ENCODE measurements at places on chromosomes 3 and 15.

DNA sequence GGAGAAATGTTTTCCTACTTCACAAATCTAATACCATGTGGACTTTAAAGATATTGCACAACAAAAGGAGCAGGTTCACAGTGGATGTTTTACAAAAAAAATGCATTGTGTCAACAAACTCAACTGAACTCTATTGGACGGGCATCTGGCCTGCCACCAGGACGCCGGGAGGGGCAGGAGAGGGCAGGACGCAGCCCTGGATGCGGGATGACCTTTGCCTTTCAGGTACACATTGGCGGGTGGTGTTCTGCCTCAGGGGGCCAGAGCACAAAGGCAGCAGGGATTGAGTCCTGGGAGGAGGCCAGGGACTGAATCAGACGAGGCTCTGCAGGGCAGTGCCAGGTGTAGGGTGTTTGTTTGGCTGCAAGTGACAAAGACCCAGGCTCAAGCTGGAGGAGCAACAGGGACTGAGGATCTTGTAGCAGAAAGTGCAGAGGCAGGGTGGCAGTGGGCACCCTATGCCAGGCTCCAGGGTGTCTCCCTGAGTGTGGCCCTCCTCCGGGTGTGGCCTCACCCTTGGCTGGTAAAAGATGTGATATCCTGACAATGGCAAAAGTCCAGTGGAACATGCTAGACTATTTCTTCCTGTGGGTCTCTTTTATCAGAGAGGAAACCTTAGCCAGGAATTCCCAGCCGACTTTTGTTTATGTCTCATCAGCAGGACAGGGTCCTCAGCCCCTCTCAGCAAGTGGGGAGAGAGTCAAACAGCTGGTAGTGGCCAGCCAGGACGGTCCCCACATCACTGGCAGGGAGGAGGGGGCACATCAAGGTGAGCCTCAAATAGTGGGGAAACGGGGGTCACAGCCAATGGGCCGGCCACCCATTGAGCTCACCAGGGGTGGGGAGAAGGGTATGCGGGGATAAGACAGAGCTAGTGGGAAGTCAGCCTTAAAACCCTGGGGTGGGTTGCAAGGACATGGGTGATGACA, 29.7 kb upstream of the KLF13 start:
- no peak for DNase-seq

DNA sequence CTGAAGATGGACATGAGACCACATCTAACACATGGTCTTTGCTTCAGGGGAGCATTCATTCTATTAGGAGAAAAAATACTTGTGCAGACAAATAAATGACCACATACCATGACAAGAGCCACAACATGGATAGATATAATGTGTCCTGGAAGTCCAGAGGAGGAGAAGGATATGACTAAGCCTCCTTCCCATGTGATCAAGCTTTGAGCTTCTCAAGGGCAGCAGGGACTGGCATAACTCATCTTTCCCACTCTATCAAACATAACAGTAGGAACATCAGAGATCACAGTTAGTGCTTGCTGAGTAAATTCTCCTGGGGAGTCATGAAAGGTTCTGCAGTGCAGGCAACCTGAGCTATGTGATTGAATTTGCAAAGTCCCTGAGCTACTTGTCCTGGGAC, 86.0 kb upstream of the LPP start:
- peak; percentile 65 for DNase-seq

GRCh38 chr3:135324301-135324700, 529.2 kb downstream of the EPHB1 start:
- no peak for DNase-seq

DNA sequence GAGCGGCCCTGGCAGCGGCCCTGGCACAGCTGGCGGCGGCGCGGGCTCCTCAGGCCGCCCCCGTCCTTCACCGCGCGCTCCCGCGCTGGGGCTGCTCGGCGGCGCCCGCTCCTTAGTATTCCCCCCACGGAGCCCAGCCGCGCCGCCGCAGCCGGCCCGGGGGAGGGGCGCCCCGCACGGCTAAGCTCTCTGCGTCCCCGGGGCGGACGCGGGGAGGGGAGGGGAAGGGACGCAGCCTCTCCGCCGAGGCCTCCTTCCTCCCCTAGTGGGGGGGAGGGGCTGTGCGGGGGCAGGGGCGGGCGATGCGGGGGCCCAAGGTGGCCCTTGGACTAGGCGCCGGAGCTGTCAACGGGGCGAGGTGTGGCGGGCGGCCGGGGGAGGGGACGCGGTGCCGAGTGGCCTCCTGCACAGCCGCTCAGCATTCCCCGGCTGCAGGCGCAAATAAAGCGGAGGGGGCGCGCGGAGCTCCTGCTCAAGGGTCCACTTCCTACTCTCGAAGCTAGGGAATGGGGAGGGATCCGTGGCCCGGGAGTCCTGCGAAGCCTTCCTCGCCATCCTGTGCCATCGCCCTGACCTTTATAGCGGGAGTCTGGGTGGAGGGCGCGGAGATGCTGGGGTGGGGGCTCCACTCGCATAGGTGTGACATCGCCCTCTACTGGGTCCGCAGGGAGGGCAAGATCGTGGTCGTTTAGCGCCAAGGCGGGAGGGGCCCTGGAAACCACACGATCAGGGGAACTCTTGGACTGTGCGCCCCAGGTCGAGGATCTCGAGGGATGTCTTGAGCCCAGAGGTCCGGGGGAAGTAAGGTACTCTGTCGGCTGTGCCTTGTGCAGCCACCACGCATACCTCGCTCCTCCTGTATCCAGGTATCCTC, 22.2 kb downstream of the EPHB3 start:
- peak; percentile 77 for DNase-seq

GRCh38 chr3:180747805-180748361, 68.6 kb upstream of the CCDC39 start:
- DNase-seq = no peak

DNA sequence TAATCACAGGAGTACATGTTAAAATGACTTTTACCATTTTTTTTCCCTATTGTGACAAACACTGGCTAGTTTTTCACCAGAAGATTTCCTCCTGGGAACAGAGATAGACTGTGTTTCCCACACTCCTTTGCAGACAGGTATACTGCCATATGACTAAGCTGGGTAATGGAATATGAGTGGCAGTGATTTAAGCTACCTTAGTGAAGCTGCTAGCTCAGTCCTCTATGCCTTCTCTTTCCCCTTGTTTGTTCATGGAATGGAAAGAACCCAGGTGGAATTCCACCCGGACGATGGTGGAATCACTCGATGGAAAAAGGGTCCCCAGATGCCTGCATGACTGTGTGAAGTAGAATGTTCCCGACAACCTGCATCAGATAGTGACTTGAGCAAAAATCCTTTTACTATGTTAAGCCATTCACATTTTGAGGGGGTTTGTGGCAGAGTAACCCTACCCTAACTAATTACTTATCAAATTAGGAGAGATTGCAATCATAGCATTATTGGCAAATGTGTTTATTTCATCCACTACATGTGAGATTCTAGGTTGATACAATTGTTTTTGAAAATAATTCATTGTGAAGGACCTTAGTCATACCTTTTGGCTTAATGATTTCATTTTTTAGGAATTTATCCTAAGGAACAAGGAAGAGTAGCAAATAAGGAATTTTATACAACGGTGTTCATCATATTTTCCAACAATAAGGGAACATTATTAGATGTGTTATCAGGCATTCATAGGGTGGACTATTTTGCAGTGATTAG, 16.5 kb downstream of the THSD4 start:
- DNase-seq = no peak

- DNase-seq = no peak
Measured at GRCh38 chr15:90840954-90841353, 27.4 kb upstream of the FURIN start.

DNA sequence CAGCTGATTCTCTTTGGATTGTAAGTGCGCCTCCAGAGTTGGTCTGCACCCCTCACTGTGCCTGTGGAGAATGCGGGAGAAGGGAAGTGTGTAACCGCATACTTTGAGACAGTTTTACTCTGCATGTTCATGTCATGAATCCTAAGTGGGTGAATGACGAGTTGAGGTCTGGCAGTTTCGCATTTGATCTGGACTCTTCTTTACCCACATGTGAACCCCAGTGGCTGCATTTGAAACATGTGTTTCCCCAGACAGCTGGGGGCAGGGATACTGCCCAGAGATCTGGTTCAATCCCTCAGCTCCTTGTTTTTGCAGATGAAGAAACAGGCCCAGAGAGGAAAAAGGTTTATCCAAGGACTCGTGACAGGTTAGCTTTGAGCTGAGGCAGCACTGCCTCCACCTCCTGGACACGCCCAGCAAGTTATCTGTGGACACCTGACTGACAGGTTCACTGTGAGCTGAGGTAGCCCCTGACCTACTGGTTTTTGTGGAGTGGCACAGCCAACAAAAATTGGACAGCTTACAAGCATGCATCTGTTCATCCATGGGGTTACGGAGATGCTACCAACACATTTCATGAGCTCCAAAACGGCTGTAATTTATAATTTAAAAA, 207.3 kb downstream of the XXYLT1 start:
- no peak for DNase-seq

- DNase-seq = no peak
Measured at GRCh38 chr3:141326123-141326522, 42.2 kb upstream of the ZBTB38 start.

- DNase-seq = peak; percentile 75
Measured at GRCh38 chr3:111904376-111905241, 45.5 kb downstream of the PHLDB2 start.

DNA sequence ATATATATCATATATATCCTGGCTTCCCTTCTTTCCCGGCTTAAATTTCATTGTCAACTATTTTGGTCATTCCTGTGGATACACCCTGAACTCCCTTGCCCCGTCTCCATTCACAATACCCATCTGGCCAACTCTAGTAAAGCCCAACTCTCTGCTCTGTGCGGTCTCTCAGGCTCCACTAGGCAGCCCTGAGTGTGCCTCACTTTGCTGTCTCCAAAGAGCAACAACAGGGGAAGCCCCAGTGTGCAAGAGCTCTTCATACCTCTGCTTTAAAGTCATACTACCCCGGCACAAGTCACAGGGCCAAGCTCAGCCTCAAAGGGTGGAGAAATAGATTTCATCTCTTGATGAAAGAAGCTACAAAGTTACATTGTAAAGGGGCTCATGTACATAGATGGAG, 18.9 kb upstream of the FEM1B start:
- peak; percentile 32 for DNase-seq

GRCh38 chr15:47186075-47186474, 531.2 kb upstream of the SEMA6D start:
- no peak for DNase-seq

DNA sequence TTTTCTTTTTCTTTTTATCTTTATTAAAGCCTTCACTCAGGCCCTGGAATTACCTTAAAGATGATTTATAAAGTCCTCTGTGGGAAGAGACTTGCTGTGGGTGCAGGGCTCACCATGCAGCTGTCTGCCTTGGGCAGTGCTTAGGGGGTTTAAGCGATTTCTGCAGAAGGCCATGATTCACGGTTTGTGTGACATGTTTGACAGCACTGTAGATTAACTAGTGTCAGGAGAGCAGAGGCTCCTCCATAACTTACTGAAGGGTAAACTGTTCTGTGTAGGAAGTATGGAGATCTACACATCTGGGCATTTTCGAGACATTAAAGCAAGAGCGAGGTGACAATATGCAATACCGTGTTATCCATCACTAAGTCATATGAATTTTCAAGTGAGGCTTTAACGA, 137.7 kb downstream of the LRIG1 start:
- no peak for DNase-seq

- no peak for DNase-seq
Measured at GRCh38 chr3:177278016-177278415, 80.7 kb upstream of the TBL1XR1 start.

DNA sequence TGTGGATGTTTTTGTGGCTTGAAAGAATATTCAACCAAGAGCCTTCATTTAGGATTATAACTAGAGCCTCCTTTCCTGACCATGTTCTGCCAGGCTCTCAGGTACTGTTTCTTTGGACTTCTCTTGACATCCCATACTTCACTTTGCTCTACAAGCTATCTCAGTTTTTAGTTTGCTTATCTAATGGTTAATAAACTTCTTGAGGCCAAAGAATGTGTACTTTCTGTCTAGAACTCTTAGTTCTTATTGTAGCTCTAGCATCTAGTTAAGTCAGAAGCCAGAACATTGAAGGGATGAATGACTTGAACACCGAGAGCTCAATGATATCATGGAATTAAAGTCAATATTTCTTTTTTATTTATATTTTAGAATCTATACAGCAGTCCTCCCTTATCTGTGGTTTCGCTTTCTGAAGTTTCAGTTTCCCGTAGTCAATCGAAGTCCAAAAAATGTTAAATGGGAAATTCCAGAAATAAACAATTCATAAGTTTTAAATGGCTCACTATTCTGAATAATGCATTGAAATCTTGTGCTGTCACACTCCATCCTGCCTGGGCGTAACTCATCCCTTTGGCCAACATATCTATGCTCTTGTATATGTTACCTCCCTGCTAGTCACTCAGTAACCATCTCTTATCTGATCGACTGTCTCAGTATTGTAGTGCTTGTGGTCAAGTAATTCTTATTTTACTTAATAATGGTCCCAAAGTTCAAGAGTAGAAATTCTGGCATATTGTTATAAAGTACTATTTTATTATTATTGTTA, 368.6 kb upstream of the RBMS3 start:
- no peak for DNase-seq

DNA sequence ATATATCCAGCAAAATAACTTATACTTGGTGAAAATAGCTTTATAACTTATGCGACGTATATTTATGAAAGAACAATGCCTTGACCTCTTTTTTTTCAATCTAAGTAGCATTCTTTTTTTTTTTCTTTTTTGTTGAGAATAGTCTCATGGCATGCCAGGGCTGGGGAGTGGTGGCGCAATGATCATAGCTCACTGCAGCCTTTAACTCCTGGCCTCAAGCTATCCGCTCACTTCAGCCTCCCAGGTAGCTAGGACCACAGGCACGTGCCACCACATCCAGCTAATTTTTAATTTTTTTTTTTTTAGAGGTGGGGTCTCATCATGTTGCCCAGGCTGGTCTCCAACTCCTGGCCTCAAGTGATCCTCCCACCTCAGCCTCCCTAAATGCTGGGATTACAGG, 43.5 kb downstream of the RAB8B start:
- no peak for DNase-seq

DNA sequence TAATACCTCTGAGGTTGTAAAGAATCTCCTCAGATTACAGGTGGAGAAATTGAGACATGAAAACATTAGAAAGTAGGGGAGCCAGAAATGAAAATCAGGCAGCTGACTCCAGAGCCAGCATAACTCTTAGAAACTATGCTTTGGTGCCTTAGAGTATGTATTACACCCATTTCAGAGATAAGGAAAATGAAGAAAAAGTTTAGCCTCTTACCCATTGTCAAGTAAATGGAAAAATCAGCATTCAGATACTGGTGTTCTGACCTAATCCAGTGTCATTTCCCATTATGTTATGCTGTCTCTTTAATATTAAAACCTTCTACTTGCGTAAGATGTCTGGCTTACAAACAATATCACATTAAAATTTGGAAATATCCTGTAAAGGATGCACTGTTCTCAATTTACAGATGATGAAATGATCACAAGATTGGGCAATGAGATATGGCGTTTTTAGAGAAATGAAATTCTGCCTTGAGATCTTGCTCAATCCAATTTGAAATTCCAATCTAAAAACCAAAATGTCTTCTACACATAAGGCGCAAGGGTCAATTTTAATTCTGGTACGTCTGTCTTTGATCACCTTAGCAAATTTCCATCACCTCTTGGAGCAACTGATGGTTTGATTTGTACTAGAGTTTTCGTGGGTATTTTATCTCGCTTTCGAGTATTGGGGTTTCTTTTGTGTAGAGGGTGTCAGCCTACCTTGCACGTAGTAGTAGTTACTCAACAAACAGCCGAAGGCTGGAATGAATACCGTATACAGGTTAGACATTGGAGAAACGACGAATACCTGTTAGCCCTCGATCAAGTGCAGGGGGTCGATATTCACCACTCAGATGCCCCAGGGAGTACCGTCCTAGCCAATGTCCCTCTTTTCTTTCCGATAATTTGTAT, 902 bp upstream of the ZCWPW2 start:
- peak; percentile 21 for DNase-seq

Measured in AG20443 (cell line).